Lung (tissue), 17 donors: ENCODE measurements at places on chromosomes 6 and 20. TPM values are rescaled to one million over a fixed set of nuclear protein-coding genes. Genes with fewer than 3 reads are reported as not detected.

GRCh38 chr6:149696901-149697300, 21.0 kb downstream of the LATS1 start:
- DNase-seq = no peak
- H3K4me3 ChIP-seq = no peak overlapping the region
- H3K27me3 ChIP-seq = no peaks in the 10 kb centered on the region
- no peaks in the 10 kb centered on the region for H3K4me1 ChIP-seq

The WFDC10B gene
- 2.0 TPM for polyA plus RNA-seq

DNA sequence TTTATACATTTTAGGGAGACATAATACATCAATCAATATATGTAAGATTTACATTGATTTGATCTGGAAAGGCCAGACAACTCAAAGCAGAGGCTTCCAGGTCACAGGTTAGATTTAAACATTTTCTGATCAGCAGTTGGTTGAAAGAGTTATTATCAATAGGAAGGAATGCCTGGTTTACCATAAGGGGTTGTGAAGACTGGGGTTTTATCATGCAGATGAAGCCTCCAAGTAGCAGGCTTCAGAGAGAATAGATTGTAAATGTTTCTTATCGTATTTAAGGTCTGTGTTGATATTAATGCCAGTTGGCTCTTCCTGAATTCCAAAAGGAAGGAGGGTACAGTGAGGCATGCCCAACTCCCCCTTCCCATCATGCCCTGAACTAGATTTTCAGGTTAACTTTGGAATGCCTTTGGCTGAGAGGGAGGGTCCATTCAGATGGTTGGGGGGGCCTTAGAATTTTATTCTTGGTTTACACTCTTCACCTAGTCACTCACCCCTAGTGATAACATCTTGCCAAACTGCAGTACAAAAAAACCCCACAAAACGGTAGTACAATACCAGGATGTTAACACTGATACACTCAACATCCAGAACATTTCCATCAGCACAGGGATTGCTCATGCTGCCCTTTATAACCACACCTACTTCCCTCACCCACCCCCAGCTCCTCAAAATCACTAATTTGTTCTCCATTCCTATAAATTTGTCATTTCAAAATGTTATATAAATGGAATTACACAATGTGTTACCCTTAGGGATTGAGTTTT, 259.6 kb upstream of the PLN start:
- H3K4me3 ChIP-seq = no peak overlapping the region
- no peak for DNase-seq
- no peaks in the 10 kb centered on the region for H3K27me3 ChIP-seq

GRCh38 chr6:25257686-25258348, 21.4 kb upstream of the CARMIL1 start:
- H3K27me3 ChIP-seq = no peaks in the 10 kb centered on the region
- no peaks in the 10 kb centered on the region for H3K36me3 ChIP-seq
- no peak for DNase-seq
- H3K4me3 ChIP-seq = no peak overlapping the region
- H3K27ac ChIP-seq = no peak overlapping the region

GRCh38 chr20:51014797-51015722, 7.8 kb downstream of the KCNG1 start:
- H3K36me3 ChIP-seq = no peaks in the 10 kb centered on the region
- peak; percentile 71 for DNase-seq
- no peak overlapping the region for H3K4me3 ChIP-seq

The OR2H2 gene
- not detected for polyA plus RNA-seq

- no peaks in the 10 kb centered on the region for H3K27me3 ChIP-seq
- no peak overlapping the region for H3K27ac ChIP-seq
- H3K4me3 ChIP-seq = no peak overlapping the region
- no peak for DNase-seq
Observed at GRCh38 chr6:116011520-116011919, 49.2 kb downstream of the FRK start.

DNA sequence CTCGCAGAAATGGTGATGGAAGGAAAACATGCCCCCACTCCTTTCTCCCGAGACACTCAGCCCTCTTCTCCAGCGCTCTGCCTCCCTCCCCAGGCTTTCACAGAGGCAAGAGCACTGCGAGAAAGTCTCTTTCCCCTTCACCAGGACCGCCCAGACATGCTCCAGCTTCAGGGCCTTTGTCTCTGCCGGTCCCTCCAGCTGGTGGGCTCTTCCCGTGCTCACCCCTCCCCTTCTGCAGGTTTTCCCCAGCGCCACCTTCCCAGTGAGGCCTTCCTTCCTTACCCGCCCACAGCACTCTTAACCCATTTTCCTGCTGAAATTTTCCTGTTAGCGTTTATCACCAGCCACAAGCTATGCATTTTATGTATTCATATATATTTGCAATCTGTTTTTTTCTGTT, 86.2 kb downstream of the TFAP2C start:
- no peaks in the 10 kb centered on the region for H3K27me3 ChIP-seq
- no peak for DNase-seq
- no peaks in the 10 kb centered on the region for H3K4me1 ChIP-seq
- H3K4me3 ChIP-seq = no peak overlapping the region
- H3K27ac ChIP-seq = no peak overlapping the region
- no peaks in the 10 kb centered on the region for H3K36me3 ChIP-seq

DNA sequence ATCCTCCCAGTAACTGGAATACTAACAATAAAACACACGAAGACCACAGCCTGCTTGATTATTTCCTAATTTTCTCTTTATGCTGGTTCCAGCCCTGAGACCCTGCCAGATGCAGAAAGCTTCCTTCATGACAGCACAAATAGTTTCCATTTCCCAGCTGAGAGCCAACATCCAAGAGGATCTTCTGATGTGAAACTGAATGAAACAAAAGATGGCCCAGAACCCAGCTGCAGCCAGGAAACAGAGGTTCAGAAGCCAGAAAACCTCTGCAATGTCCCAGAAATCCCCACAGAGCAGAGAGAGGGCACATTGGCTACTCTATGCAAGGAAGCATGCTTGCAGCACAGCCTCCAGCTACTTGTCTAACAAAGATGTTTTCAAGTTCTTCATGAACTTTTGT, 61.8 kb upstream of the PLEKHG1 start:
- H3K27ac ChIP-seq = no peak overlapping the region
- H3K36me3 ChIP-seq = no peaks in the 10 kb centered on the region
- H3K4me1 ChIP-seq = peaks cover 3% of the 10 kb centered on the region

DNA sequence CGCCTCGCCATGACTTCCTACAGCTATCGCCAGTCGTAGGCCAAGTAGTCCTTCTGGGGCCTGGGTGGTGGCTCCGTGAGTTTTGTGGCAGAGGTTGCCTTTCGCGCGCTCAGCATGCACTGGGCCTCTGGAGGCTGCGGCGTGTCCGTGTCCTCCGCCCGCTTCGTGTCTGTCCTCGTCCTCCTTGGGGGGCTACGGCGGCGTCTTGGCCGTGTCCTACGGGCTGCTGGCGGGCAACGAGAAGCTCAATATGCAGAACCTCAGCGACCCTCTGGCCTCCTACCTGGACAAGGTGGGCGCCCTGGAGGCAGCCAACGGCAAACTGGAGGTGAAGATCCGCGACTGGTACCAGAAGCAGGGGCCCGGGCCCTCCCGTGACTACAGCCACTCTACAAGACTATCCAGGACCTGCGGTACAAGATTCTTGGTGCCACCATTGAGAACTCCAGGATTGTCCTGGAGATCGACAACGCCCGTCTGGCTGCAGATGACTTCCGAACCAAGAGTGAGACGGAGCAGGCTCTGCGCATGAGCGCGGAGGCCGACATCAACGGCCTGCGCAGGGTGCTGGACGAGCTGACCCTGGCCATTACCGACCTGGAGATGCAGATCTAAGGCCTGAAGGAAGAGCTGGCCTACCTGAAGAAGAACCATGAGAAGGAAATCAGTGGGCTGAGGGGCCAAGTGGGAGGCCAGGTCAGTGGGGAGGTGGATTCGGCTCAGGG, 296.3 kb downstream of the OGFRL1 start:
- no peaks in the 10 kb centered on the region for H3K4me1 ChIP-seq
- H3K27me3 ChIP-seq = no peaks in the 10 kb centered on the region
- no peak overlapping the region for H3K4me3 ChIP-seq
- H3K36me3 ChIP-seq = no peaks in the 10 kb centered on the region

GRCh38 chr6:87623248-87623647, 33.3 kb downstream of the ORC3 start:
- H3K27me3 ChIP-seq = no peaks in the 10 kb centered on the region
- no peak overlapping the region for H3K4me3 ChIP-seq
- DNase-seq = no peak
- H3K36me3 ChIP-seq = no peaks in the 10 kb centered on the region
- H3K27ac ChIP-seq = no peak overlapping the region

GRCh38 chr6:78810146-78810545, 57.2 kb upstream of the IRAK1BP1 start:
- H3K4me1 ChIP-seq = no peaks in the 10 kb centered on the region
- H3K27ac ChIP-seq = no peak overlapping the region
- H3K27me3 ChIP-seq = no peaks in the 10 kb centered on the region
- no peak overlapping the region for H3K4me3 ChIP-seq

The LRFN2 gene
- not detected for polyA plus RNA-seq

GRCh38 chr20:37393863-37394542, 48.1 kb downstream of the SRC start:
- no peak for DNase-seq
- no peak overlapping the region for H3K27ac ChIP-seq
- no peaks in the 10 kb centered on the region for H3K36me3 ChIP-seq
- H3K4me1 ChIP-seq = peaks cover 17% of the 10 kb centered on the region
- H3K4me3 ChIP-seq = no peak overlapping the region
- H3K27me3 ChIP-seq = no peaks in the 10 kb centered on the region

The SLC22A16 gene
- 3.2 TPM for polyA plus RNA-seq

GRCh38 chr6:139759086-139759485, 384.6 kb upstream of the CITED2 start:
- H3K36me3 ChIP-seq = no peaks in the 10 kb centered on the region
- DNase-seq = no peak
- no peak overlapping the region for H3K27ac ChIP-seq

DNA sequence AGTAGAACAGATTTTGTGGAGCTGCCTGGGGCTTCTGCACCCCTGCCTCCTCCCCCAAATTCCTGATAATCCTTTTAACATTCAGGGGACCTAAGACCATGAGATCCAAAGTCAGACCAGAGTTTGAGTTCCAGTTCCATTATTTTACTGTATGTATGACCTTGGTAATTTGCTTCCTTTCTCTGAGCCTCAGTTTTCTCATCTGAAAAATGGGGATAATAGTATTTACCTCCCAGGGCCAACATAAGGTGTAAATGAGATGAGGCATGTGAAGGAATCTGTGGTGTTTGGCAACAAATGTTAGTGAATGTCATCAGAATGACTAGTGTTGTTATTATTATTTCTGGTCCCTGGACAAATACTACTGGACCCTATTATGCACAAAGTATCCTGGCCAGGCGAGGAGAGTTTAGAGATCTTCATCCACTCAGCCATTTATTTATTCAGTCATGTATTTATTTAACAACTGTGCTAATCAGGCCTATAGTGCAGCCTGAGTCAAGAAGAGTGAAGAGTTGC, 47.3 kb downstream of the CDH22 start:
- no peaks in the 10 kb centered on the region for H3K4me1 ChIP-seq
- no peak overlapping the region for H3K4me3 ChIP-seq
- no peak overlapping the region for H3K27ac ChIP-seq
- H3K27me3 ChIP-seq = peaks cover 19% of the 10 kb centered on the region
- no peaks in the 10 kb centered on the region for H3K36me3 ChIP-seq
